Activated T-cell treated with anti-CD3 and anti-CD28 coated beads for 4 hours (primary cell): ENCODE measurements at places on chromosomes 12 and 14.

DNA sequence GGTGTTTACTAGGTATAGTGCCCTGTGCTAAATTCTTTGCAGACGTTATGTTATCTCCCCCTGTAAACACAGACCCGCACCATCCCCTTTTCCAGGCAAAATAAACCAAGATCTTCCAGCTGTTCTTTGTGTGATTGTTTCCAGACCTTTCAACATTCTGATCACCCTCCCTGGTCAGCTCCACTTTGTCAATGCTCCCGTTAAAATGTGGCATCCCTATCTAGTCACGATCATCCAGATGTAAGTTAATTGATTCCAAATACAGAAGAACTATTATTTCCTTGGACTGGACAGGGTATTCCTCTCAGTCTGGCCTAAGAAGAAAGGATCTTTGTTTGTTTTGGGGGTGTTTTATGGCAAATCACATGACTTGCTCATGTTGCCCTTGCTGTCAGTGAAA is 127.6 kb upstream of the ARID2 start:
- DNase-seq: no peak

DNA sequence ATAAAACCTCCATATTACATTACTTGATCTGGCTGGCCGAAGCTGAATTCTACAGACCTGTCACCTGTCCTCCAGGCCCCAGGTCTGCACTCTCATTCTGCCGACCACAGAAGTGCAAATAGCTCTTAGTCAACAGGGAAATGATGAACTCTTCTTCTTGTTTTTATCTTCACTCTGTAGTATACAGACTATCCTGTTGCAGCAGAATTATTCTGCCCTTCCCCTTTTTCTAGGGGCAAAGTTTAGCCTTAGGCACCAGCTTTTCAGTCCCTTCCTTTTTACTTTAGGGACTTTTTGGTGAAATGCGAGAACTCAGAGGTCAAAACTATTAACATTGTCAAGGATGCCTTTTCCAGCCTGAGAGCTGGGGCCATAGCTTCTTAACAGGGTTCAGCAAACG is 229.6 kb upstream of the EGLN3 start:
- no peak for DNase-seq

- DNase-seq: no peak
Observed at GRCh38 chr14:73802431-73803188, 49.0 kb upstream of the PTGR2 start.

DNA sequence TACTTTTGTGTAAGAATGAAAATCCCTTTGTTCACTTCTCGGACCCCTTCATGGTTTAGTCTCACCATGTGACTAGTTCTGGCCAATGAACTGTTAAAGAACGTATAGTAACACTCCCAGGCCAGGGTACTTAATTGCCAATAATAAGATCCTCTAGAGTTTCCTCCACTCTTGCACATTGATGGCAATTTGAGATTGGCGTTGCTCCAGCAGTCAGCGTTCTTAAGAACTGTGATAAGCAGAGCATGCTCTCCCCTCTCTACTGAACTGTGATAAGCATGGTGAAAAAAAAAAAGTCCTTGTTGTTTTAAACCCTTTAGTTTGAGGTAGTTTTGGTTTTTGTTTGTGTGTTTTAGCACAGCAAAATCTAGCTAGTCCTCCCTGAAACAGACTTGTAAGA is 854.5 kb downstream of the SLC6A15 start:
- no peak for DNase-seq

DNA sequence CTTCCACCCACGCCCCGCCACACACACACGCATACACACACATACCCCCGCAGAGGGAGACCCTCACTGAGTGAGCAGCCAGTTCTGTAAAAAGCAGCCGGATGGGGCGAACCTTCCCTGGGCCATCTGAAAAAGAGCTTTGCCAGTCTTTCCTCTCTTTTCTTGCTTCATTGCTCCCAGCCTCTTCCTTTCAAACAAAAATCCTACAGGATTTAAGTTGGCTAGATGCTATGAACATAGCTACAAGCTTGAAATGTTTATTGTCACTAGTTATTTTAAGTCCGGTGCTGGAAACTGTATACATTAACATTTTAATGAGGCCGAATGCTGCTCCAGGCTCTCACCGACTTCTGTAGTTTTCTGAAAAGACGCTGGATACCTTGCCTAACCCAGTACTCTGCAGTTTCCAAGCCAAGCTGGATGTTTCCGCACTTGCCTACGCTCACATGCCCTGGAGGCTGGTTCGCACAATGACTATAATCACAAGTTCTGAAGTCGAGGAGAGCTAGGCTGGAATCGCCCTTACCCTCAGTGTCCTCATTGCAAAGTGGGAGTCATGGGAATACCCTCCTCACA is 39.2 kb downstream of the LTBP2 start:
- no peak for DNase-seq

DNA sequence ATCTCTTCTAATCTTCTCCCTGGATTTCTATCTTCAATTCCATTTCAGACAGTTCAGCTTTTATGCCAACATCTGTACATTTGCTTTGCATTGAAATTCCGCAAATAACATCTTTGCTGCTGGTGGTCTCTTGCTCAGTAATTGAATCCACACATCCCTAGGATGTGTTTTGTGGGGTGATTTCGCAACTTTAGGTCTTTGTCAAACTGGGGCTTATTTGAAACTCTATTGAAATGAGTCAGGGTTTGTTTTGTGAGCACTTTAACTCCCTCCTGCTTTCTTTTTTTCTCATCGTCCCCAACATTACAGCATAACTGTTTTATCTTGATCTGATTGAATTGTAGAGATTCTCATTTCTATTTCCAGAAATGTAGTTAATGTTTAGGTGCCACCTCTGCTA is 404.3 kb downstream of the NPAS3 start:
- no peak for DNase-seq

DNA sequence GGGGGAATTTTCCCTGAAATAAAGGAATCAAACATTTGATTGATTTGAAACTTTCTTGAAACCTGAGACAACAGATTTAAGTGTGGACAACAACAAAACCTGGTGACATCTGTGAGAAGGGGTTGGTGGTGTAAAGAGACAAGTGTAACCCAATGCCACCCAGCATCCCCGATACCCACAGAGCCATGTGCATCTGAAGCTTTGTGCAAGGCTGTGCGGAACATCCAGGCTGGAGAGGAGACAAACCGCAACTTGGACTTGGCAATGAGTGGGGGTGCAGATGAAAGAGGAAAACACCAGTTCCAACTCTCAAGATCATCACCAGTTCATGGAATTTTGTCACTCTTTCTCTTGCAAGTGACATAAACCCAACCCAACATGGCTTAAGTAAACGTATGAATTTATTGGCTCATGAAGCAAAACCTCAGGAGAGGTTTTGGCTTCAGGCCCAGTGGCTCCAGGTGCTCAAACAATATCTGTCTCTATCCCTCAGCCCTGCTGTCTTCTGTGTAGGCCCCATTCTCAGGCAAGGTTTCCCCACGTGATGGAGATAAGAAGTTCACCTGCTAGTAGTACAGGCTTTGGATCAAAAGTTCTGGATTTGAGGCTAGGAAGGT is 55.2 kb upstream of the NTF3 start:
- no peak for DNase-seq

- DNase-seq: no peak
Observed at GRCh38 chr14:102606296-102606695, 13.8 kb downstream of the RCOR1 start.

DNA sequence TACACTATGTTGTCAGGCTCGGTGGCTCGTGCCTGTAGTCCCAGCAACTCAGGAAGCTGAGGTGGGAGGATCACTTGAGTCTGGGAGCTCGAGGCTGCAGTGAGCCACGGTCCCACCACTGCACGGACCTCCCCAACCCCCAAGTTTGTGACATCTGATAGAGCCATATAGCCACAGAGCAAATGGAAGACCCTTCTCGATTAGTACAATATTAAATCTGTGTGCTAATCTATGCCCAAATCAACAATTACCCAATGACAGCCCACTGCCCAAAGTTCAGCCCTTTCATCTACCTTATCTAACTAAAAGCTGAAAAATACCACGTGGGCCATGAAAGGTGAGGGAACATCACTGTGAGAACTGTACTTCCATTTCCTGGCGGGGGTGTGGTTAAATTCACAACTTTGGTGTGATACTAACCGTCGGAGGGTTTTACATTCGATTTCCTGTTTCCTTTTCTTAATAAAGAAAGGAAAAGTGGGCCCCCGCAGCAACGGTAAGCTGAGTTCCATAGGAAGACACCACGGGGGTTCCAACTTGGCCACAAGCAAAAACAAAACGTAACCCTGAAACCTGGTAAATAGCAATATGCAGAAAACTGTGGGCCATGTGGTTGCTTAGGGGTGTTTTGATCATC is 31.2 kb upstream of the FOS start:
- DNase-seq: peak; percentile 49

GRCh38 chr14:22518073-22518472 is 71.0 kb downstream of the DAD1 start:
- DNase-seq: no peak
